Activated CD8-positive, alpha-beta memory T cell treated with anti-CD3 and anti-CD28 coated beads for 48 hours (primary cell): ENCODE measurements at places on chromosomes 7 and 10.

DNA sequence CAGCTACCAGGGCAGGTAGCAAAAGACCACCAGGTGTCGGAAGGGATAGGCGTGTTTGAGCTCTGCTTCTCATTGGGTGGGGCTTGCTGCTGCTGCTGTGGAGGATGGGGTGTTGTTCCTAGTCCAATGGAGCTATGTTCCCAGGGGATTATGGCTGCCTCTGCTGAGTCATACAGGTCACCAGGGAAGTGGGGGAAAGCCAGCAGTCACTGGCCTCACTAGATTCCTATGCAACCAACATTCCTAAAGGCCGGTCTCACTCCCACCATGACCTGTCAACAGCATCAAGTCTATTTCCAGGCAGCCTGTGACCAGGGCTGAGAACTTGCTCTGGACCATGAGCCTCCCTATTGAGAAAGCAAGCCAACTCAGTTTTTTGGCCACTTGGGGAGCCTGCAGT is 1160.8 kb downstream of the REEP3 start:
- DNase-seq, result no peak

DNA sequence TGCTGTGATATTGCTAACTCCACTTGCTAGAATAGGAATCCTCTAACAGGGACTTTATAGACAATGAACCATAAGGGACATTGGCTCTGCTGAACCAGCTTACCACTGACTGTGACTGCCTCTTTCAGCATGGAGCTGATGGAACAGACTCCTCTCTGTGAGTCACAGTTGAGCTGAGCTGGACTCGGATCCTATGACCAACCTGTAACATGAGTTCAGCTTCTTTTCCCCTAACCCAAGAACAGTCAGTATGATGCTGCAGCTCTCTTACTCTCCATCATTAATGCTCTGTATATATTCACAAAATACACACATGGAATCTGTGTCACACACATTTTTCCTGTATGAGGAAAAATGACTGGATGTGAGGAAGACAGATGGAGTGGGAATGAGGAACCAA is 177.9 kb upstream of the BET1 start:
- DNase-seq, result no peak

DNA sequence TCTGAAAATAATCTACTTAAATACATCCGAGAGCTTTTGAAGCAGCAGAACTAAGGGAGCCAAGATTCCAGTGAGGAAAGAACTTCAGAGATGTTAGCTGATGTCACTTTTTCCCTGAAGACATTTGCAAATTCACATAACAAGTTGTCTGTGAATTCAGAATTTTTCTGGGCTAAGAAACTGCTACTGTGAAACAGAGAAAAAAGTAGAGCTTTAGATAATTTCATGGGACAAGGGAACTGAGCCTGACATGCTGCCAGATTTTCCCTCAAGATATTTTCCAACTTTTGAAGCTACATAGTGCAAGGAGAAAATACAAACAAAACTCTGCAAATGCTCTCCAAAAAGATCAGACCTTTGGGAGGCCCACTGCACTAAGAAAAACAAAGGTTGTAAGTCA is 484.2 kb downstream of the ANKRD7 start:
- DNase-seq, result no peak

GRCh38 chr10:84549368-84550165 is 221.2 kb downstream of the CCSER2 start:
- DNase-seq, result no peak

DNA sequence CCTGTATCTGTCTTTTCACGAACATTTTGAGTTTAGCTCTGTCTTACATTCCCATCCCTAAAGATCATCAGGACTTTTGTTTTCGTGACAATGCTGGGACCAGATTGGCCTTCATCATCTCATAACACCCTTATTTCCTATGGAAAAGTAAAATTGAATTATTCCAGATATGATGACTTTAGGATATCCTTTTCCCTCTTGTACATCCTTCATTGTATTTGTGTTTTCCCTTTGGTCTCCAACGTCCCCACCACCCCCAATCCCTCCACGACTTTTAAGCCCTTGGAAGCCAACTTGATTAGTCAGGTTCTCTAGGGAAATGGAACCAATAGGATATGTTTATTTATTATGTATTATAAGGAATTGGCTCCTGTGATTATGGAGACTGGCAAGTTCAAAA is 167.6 kb downstream of the ARL4A start:
- DNase-seq, result no peak

- no peak for DNase-seq
These were observed 204.3 kb downstream of the DGKB start for GRCh38 chr7:14698239-14698638.

DNA sequence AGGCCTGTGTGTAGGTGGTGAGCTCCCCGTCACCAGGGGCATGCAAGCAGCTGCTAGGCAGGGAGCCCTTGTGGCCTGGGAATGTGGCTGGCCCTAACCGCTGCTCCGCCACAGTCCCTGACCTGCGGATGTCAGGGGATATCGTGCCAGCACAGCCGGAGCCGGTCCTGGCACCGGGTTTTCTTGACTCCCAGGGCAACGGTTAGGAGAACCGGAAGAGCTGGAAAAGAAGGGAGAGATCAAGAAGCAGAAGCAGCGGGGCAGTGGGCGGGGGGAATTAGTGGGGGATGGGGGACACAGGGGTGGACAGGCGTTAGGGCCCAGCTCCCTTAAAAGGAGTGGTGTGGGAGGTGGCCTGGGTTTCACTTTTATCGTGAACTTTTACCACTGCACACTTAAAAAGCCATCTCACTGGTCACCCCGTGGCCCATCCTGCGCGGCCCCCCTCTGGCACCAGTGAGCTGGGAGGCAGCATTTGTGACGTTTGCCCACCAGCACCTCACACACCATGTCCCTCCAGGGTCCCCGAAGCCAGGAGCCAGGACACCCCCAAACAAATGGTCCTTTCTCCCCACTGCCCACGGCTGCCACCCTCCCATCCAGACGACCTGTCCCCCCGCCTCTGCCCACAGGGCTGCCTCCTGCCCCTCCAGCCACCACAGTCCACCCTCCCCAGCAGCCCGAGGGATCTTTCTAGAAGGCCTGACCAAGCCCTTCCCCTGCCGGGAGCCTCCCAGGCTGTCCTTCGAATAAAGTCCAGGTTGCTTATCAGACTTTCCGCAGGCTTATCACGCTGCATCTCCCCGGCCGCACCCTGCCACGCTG is 1.8 kb upstream of the MICALL2 start:
- no peak for DNase-seq

- DNase-seq, result no peak
These were observed 993.4 kb downstream of the TYW1 start for GRCh38 chr7:67990003-67990402.

DNA sequence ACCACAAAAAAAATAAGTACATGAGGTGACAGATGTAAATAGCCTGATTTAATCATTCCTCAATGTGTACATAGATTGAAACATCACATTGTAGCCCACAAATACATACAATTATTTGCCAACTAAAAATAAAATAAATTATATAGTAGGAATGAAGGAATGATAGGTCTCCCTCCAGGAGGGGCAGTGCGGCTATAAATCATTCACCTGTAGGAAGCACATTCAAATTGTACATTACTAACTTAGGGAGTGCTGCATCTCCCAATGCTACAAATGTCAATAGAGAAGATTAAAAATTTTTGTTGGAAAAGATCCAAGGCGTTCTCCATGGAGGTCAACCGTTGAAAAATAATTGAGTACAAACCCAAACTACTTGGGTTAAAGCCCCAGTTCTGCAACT is 4.2 kb downstream of the KBTBD2 start:
- DNase-seq, result no peak

DNA sequence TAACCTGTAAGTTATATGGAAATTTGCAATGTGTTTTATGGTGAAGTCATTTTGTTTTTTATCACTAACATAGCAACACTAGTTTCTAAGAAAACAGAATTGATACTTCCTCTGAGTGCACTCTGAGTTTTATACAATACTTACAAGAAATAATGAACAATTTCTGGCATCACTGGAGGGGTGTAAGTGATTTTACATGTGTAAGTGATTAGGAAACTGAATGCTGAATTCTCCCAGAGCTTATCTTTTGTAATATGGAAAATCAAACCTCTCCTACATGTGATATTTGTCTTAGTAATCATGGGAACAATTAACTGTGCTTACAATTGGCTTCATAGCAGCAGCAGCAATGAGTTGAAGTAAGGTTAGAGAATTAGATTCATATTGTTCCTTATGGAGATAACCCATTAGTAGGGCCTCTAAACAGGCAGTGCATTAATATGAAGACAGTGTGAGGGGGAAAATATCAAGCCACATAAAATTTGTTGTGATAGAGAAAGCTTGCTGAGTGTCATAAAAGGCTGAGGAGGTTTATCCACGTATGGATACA is 37.4 kb downstream of the SEMA3C start:
- no peak for DNase-seq

GRCh38 chr10:3486346-3487065 is 298.5 kb downstream of the KLF6 start:
- DNase-seq, result no peak

GRCh38 chr7:97022491-97023306 is 1.9 kb downstream of the DLX5 start:
- no peak for DNase-seq

GRCh38 chr10:85098835-85099521 is 770.6 kb downstream of the CCSER2 start:
- no peak for DNase-seq

- no peak for DNase-seq
These were observed 26.0 kb downstream of the DOCK4 start for GRCh38 chr7:112180223-112180622.

- no peak for DNase-seq
These were observed 66.0 kb downstream of the RSU1 start for GRCh38 chr10:16751244-16751643.

DNA sequence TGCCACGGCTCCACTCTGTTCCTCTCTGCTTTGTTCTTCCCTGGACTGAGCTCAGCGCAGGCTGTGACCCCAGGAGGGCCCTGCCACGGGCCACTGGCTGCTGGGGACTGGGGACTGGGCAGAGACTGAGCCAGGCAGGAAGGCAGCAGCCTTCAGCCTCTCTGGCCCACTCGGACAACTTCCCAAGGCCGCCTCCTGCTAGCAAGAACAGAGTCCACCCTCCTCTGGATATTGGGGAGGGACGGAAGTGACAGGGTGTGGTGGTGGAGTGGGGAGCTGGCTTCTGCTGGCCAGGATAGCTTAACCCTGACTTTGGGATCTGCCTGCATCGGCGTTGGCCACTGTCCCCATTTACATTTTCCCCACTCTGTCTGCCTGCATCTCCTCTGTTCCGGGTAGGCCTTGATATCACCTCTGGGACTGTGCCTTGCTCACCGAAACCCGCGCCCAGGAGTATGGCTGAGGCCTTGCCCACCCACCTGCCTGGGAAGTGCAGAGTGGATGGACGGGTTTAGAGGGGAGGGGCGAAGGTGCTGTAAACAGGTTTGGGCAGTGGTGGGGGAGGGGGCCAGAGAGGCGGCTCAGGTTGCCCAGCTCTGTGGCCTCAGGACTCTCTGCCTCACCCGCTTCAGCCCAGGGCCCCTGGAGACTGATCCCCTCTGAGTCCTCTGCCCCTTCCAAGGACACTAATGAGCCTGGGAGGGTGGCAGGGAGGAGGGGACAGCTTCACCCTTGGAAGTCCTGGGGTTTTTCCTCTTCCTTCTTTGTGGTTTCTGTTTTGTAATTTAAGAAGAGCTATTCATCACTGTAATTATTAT is 1.2 kb downstream of the CLDN4 start:
- DNase-seq, result no peak

DNA sequence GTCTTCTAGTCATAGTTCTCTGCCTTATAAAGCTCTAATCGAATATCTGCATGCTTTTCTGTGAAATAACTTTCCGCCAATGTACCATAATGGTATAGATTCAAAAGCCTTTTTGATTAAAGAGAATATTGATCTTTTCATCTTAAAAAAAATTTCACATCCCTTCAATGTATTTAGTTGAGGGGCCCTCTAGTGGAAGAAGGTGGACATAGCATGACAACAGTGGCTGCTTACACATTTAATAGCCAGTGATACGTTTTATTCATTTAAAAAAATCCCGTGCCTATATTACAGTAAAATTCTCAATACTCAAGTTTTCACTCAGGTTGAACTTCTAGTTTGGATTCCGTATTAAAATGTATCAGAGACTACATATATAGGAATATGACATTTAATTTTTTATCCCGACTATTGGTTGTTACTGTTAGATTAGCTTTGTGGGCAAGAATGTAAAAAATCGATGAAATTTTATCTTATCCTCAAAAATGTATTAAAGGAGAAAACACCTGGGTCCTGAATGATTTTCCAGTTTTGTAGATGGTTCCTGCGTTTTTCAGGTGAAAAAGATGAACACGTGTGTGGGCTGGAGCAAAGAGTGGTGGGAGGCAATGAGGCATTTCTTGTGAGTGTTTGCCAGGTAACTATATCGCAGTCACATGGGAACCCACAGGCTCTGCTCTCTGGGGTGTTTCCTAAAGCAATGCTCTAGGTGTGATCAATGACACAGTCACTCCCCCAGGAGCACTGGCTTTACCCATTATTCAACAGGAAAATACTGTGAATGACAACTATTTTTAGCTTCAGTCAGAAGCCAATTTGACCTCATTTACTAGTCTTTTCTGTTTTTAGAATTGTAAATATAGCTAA is 24.1 kb upstream of the PNLIP start:
- no peak for DNase-seq

- no peak for DNase-seq
These were observed 35.1 kb downstream of the MACROH2A2 start for GRCh38 chr10:70087616-70088307.

- DNase-seq, result no peak
These were observed 277.4 kb upstream of the PHYHIPL start for GRCh38 chr10:58898854-58899573.

DNA sequence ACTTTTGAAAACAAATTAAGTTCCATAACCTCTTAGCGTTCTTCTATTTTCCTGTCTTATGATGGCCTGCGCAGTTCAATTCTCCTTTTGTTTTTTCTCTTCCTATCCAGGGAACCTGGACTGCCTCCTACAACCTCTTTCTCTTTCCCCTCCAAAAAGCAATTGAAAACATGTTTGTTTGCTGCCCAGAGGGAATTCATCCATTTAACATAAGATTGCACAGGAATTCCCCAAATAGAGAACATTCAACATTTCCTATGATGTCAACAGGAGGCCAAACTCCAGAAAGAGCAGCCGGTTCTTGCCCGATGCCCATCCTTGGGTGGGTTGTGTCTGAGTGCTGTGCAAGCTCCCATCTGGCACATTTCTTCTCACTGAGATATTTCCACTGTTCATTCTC is 94.2 kb upstream of the NRP1 start:
- no peak for DNase-seq
